ENCODE measurements at places on chromosomes 5 and 9. TPM values are rescaled to one million over a fixed set of nuclear protein-coding genes. Genes with fewer than 3 reads are reported as not detected.

C9orf50 gene
- total RNA-seq = not detected

NR5A1 gene
- not detected for total RNA-seq

SYNPO gene
- total RNA-seq = 0.10 TPM

GARNL3 gene
- total RNA-seq = 1.3 TPM

BARHL1 gene
- total RNA-seq = not detected

LCN9 gene
- not detected for total RNA-seq

C5orf34 gene
- total RNA-seq = 7.7 TPM

PPP6C gene
- 51.9 TPM for total RNA-seq

KIF20A gene
- total RNA-seq = 70.1 TPM

DNA sequence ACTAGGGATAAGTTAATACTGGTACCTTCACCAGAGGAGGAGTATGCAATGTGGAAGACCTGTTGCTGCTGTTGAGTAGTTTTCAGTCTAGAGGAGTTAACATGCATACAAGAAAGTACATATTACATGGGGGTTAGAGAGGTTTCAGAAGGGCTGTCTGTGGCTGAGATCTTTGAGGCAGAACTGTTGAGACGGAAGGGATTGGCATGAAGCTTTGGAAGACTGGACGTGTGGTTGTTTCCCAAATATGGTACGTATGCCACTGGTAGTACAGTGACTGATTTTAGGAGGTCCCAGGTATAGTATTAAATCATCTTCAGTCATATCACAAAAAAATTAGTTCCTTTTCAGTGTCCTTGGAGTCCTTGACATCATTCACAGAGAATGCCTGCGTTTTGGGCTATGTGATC is 17.6 kb downstream of the TNFAIP8 start:
- DNase-seq = no peak

GRCh38 chr9:106529616-106530015 is 333.4 kb upstream of the ZNF462 start:
- DNase-seq = no peak

- DNase-seq = no peak
These were observed 17.3 kb upstream of the ZNF622 start for GRCh38 chr5:16482891-16483290.

GRCh38 chr9:136629879-136630661 is 32.6 kb upstream of the EGFL7 start:
- peak; percentile 73 for DNase-seq

- DNase-seq = no peak
These were observed 8.0 kb downstream of the MAP1B start for GRCh38 chr5:72115296-72115695.

DNA sequence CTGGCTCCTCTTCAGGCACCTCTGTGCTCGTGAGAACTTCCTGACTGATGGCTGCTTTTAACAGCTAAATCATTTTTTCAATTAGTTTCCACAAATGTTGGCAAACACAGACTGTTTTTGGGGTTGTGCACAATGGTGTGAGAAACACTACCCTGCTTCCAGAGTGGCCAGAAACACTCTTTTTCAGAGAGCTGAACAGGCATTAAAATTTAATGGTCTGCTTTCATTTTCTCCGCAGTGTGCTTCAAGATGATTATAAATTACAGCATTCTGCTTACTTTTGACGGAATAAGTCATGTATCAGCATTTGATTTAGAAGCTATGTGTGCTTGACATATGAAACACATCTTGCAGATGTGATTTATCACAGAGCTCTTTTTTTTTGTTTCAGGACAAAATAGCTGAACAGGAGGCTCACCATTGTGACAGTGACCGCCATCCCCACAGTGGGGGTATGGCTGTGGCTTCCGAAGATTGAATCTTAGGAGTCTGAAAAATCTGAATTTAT is 454.5 kb upstream of the ZNF608 start:
- DNase-seq = no peak

DNA sequence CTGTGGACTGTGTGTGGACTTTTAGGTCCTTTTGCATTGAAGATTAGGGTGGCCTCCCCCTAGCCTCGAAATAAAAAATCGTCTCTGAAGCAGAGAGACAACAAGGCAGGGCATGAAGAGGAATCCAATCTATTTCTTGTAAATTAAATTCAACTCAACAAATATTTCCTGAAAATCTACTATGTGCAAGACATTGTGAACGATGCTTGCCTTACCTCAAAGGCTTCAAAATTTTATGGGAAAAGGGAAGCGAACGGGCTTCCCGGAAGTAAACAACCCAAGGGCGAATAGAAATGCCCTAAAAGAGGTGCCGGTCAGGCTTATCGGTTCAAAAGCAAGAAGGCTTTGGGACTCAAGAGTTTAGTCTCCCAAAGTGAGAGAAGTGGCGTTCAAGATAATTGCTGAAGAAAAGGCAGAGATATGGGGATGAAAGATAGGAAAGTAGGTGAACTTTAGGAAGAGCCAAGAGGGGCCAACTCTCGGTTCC is 525 bp downstream of the KIF24 start:
- DNase-seq = no peak

DNA sequence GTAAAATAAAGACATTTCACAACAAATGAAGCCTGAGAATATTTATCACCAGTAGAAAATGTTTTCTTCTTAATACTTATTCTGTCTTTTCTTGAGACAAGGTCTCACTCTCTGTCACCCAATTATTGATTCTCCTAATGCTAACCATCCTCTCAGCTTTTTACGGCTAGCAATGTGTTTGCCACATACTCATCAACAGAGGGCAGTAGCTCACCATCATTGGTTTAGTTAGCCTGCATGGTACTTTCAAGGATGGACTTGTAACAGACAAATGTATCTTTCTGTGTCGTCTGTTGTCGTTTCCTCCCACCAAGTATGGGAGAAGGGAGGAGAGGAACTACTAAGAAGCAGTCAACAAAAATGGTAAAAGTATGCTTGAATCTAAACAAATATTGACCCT is 5.9 kb upstream of the ACO1 start:
- peak; percentile 62 for DNase-seq

- no peak for DNase-seq
These were observed 716.5 kb upstream of the C9orf72 start for GRCh38 chr9:28289746-28290145.

GRCh38 chr5:6393596-6394194 is 15.3 kb upstream of the MED10 start:
- DNase-seq = no peak

GRCh38 chr5:114192108-114192507 is 169.8 kb upstream of the KCNN2 start:
- DNase-seq = no peak

- no peak for DNase-seq
These were observed 44.2 kb upstream of the PHF2 start for GRCh38 chr9:93532141-93532540.

DNA sequence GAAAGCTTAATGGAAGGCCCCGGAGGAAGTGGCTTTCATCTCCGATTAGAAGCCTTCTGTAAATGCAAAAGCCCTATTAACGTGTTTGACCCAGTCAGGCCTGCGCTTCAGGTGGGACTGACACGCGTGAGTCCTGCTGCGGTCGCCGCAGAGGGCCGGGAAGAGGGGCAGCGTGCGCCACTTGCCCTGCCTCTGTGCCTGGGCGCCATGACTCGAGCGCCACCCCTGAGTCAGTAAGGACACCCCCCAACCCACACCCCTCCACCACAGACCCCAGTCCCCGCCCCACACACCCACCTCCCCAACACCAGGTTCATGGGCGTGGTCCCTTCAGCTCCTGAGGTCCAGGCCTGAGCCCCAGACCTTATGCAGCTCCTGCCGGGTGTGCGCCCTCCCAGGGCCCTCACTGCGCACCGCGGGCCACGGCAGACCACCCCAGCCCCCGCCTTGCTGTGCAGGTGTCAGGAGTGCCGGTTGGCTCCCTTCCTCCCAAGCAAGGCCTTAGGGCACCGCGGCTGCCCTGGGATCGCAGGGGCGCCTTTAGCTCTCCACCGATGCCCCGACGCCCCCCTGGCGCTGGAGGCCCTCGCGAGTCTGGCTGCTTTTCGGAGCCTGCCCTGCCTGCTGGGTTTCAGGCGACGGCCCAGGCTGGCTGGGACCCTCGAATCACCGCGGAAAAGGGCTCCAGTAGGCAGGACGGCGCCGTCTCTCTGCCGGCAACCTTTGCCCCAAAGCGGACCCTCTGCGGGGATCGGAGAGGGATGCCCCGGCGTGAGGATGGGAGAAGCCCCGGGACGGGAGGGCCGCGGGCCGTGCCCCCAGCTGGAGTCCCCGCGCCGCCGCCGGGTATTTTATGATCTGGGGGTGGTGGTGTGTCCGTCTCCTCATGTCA is 625 bp upstream of the OLFM1 start:
- no peak for DNase-seq

- DNase-seq = no peak
These were observed 357.6 kb upstream of the IRX4 start for GRCh38 chr5:2240118-2240904.

GRCh38 chr5:160500786-160501779 is 79.4 kb downstream of the PTTG1 start:
- DNase-seq = no peak

- no peak for DNase-seq
These were observed 8.1 kb downstream of the MCIDAS start for GRCh38 chr5:55218967-55219366.

DNA sequence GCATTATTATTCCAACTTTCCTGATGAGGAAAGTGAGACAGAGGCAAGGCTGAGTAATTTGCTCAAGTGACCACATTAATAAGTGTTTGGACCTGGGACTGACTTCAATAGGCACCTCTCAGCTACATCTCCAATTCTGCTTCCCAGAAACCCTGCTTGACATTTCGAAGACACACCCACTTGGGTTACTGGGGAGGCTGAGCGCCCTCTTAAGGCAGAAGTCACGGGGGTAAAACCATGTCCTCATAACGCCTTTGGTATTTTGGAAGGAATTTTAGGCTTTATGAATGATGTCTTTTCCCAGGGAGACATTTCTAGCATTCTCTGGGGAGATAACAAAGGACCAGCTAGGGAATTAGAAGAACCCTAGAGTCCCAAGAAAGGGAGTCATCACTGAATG is 53.3 kb downstream of the TRPC7 start:
- DNase-seq = no peak

- DNase-seq = no peak
These were observed 145.2 kb upstream of the CDH12 start for GRCh38 chr5:22998362-22998761.

DNA sequence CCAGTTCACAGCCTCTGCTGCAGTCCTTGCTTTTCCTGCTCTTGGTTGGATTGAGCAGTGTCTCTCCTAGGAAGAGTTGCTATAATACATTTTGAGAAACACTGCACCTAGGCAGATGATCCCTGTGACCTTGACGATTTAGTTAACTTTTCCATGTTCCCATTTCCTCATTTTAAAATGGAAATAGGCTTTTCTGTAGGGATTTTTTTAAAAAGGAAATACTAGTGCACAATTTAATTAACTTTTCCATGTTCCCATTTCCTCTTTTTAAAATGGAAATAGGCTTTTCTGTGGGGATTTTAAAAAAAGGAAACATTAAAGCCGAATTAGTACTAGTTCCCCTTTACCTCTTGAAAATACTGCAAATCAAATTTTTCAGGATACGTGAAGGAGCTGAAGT is 4.7 kb downstream of the ATP6V0E1 start:
- no peak for DNase-seq

GRCh38 chr5:97559827-97560598 is 377.0 kb upstream of the RIOK2 start:
- no peak for DNase-seq

DNA sequence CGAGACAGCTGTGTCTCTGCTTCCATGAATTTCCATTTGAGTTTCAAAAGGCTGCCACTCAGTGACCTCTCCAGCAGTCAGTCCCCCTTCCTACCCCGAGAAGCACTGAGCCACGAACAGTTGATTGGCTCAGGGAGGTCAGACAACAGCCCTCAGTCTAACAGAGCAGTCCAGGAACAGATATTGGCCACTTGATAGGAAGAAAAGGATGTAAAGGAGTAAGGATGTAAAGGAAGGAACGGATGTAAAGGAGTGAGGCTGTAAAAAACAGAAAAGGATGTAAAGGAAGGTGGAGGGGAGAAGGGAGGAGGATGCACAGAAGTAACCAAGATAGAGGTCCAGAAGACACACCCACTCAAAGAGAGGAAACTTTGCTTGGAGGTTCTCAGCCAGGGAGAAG is 3.2 kb upstream of the NR4A3 start:
- no peak for DNase-seq

DNA sequence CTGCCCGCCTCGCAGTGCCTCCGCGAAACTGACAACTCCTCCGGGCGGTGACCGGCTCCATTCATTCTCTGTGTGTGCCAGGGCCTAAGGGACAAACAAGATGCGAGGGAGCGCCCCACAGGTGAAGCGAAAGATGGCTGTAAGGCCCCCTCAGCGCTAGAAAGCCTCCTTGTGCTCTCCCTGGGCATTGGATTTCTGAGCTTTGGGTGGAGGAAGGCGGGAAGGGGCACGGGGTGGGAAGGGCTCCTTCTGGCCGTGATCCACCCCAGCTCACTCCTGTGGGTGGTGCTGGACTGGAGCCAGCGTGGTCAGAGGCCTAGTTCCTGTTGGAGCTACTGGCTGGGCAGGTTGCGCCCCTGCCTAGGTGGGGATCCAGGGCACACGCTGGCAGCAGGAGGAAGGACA is 943 bp downstream of the GALNT12 start:
- DNase-seq = no peak

DNA sequence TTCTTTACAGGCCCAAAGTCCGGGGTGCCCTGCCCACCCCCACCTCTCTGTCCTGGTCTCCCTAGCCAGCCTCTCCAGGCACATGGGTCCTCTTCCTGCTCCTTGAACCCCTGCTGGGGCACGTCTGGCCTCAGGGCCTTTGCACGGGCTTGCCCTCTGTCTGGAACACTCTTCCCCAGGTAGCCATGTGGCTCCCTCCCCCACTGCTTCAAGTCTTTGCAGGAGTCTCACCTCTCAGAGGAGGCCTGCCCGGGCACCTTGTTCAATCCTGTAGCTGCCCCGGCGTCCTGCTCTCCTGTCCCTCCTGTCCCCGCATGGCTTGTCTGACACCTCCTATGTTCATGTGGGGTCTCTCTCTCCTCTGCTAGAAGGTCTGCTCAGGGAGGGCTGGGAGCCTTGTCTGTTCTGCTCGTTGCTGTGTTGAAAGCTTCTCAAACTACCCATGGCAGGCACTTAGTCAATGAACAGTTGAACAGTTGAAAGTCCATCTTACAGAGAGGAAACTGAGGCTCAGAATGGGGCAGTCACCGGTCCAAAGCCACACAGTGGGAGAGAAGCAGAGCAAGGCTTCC is 241.4 kb downstream of the PBX3 start:
- DNase-seq = no peak

DNA sequence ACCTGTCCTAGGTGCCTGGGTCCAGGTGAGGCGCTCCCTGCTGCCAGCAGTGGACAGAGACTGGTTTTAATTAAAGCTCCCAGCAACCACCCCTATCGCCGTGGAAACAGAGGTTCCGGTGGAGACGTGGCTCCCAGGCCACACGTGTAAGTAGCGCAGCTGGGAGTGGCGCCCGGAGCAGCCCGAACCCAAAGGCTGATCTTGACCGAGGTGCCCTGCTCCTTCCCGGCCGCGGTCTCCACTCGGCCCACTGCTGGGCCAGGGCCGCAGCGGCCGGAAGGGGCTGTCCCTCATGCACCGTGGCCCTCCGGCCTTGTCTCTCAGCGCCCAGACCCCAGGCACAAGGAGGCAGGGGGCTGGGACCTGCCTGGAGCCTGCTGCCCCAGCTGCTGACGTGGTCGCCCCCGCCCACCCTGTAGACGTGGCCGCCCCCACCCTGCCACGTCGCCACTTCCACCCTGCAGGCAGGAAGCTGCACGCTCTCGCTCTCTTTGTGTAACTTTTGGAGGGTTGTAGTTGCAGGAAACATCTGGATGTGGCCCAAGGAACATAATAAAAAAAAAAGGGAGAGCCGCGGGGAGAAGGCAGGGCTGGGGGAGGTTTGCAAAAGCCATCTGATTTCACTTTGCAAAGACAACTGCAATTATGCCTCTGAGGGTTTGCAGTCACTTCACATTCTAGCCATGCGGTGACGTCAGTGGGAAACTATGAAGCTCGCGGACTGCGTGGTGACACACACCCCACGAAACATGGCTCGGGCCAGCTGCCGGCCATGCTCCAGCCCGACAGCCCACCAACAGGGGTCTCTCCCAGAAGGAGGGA is 129.9 kb downstream of the RXRA start:
- peak; percentile 84 for DNase-seq
